NCI-H1694 (cell line): ENCODE measurements at places on chromosomes 13 and 19.

DNA sequence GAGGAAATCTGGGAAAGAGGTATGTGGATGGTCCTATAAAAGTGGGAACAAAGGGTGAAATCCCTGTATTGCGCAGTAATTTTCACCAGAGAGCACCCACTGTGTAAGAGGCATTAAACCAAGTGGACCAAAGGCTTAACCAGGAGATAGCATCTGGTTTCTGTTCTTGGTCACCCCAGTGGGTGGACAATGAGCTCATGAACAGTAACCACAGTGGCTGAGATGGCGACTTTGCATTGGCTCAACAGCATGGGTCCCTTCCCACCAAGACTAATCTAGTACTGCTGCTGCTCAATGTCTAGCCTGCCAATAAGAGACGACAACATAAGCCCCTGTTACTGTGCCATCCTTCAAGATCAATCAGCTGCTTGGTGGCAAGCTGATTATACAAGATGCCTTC lies 36.6 kb downstream of the CCDC169 start:
- no peak for DNase-seq

DNA sequence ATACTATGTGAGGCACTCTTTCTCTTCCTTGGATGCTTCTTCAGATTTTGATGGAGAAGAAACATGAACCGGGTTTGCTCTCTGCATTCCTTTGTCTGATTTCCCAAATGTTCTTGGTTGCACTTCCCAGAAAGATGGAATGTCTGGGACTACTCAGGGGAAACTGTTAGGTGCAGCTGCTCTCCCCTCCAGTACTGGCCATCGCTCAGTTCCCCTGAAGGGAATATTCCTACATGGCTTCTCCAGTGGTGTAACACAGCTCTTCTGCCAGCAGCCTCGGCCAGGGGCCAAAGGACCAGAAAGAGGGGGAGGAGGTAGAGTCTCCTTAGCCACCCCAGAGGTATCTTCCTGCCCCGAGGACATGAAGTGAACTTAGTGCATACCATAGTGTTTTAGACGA lies 33.5 kb upstream of the SPRY2 start:
- no peak for DNase-seq

DNA sequence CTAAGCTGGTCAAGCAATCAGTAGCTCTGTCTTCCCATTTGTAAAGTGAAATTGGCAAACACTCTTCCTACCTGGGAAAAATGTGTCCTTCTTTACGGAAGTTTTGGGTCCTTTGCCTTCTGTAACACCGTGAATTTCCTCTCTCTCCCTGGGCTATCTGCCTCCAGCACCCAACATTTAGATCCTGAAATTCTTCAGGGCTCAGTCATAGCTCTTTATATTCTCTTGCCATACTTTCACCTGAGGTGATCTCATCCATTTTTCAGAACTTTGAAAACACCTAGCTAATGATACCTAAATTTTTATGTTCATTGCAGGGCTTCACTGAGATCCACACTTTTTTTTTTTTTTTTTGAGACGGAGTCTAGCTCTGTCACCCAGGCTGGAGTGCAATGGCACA lies 1042.2 kb downstream of the DIAPH3 start:
- DNase-seq = no peak

DNA sequence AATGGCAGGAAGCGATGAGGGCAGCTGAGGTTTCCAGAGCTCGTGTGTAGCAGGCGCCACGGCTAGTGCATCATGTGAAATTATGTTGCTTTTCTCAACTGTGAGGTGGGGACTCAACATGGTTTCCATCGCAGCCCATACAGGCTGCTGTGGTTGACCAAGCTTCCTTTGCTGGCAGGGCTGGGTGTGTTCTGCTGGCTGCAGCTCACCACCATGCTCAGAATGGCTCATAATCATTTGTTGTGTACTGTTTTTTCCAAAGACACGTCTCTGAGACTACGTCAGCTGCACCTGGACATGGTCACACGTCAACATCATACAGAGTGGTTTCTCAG lies 16.1 kb upstream of the RASA3 start:
- no peak for DNase-seq
